ENCODE measurements at places on chromosomes 1 and 21.

GRCh38 chr1:161335796-161336195 lies 21.6 kb downstream of the SDHC start:
- DNase-seq = no peak

DNA sequence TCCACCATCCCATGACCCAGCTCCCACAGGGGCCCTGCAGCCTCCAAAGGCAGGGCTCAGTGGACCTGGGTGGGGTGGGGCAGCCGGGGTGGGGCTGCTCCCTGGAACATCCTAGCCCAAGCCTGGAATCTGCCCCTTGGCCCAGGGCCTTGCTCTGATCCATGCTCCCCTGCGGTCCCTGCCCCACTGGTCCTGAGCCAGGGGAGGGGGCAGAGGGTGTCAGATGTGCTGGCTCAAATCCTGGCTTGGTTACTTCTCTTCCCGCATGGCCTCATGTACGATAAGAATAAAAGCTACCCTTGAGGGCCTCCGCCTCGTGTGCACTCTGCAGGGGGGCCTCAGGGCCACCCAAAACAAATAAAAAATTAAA lies 819 bp downstream of the SLC25A34 start:
- DNase-seq = no peak

DNA sequence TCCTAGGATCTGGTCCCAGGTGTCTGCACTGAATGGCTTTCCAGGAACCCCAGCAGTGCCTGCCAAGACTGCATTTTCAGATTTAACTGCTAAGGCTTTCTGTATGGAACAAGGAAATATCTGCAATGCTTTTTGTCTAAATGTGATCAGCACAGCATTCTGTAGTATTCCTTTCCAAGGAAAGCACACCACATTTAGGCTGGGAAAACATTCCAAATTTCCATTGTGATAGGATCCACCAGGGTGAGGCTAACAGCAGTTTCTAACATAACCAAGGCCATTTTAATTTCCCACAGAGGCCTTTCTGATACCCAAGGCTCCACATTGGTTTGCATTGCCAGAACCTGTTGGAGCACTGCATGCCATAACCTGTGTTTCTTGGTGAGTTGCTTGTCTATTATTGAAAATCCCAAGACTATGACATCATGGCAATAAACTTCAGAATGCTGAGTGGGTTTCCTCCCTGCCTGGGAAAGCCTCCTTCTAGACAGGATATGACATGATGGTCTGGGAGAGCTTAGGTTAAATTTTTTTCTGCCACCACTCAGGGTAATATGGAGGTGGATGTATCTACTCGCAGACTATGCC lies 23.3 kb upstream of the PTGFRN start:
- no peak for DNase-seq

DNA sequence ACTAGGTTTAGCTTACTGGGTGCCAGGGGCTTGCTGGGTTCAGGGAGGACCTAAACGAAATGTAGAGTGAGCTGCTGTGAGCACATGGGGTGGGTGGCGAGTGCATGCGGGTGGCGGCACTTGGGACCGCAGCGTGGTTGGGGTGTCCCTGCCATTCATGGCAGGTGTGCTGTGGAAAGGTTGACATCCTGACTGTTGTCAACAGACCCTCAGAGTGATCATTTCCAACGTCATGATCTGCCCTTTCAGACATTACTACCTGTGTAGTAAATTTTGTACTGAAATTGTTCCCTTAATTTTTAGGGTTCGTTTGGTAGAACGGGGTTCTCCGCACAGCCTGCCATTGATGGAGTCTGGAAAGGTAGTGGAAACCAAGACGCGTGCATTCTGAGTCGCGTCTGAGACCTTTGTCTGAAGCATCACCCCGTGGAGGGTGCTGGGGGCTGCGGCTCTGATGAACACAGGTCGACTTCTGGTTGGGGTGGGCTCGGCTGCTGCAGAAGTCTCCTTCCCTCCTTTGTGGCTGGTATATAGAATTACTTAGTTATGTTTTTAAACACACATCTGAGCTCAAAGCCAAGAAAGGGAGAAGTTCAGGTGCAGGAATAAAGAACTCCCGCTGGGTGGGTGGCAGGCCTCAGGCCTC lies 43.3 kb downstream of the S100B start:
- DNase-seq = no peak

DNA sequence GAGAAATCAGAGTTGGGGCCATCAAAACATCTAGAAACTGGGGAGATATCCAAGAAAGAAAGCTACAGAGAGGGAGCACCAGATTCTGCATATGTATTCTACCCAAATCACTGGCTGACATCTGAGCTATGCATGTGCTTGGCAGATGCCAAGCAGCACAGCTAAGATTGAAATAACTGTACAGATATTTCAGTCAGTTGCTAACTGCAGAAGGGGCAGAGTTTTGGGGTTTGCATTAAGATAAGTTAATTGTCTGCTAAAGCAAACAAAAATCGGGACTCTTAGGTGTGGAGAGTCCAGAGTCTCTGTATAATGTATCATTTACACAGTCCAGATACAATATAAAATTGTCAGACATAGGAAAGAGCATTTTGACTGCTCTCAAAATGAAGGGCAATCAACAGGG lies 437.1 kb downstream of the PTBP2 start:
- DNase-seq = no peak

GRCh38 chr1:154176337-154176736 lies 15.6 kb downstream of the TPM3 start:
- peak; percentile 31 for DNase-seq

DNA sequence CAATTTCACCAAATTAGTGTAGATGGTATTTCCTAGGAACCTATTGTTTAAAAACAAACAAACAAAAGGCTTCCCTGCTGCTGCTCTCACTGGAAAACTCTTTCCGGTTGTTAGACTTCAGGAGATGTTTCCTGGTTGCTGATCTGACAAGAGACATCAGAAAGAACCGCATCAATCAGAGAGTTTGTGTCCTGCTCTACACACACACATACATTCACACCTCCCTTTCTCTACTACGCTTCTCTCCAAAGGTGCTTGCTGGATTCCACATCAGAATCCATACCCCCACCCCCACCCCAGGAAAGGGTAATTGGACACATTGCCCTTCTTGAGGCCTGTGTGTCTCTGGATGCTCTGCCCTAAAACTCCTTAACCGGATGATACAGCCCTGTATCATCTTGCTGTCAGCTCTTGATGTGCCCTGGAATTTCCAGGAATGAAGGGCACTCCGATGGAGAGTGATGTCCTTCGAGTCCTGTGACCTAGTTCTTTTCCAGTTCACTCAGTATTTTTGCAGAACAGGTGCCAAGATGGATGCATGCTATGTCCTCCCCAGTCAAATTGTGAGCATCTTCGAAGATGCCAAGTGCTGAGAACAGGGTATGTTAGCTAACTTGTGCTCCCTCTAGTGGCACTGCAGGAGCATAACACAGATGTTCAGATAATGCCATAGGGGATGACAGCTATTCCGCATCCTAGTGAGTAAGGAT lies 113.7 kb upstream of the SLC35F3 start:
- DNase-seq = peak; percentile 50

GRCh38 chr1:10643607-10644306 lies 152.7 kb downstream of the CASZ1 start:
- DNase-seq = no peak

GRCh38 chr1:180926164-180926981 lies 13.7 kb downstream of the KIAA1614 start:
- no peak for DNase-seq

GRCh38 chr1:150507912-150508864 lies at the start of gene ECM1:
Gene ECM1, plus strand, starts transcription at chr1:150508109. Its CDS starts 101 bp downstream, at chr1:150508210.
- peak; percentile 30 for DNase-seq

DNA sequence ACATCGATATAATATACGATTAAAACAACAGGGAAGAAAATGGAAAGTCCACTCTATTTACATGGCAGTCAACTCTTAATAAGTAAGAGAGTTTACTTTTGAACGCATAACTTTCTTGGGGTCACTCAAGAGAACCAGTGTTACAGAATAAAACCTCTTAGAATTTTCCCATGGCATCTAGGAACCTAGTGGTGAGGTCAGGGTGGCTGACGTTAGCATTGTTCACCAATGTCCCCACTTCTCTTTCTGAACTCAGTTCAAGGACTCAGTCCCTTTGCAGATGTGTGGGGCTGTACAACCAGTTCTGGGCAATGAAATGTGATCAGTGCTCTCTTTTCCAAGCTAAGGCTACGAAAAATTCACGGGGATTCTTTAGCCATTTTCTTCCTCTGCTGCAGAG lies 2.6 kb upstream of the RNF2 start:
- DNase-seq = no peak

DNA sequence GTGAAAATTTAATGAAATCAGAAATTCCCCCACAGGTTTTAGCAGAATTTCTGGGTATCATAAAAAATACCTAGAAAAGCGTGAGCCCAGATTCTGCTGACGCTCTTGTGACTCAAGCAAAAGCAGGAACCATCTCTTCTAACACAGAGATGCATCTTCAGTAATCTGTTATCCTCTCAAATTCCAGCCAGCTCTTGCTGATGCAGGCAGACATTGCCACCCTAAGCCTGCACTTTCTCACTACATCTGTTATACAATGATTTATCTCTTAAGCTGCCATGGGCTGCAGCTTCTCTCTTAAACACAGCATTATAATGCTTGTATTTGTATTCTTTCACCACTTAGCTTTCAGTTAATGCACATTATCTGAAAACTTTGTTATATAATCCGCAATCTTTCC lies 113.0 kb upstream of the RGS1 start:
- no peak for DNase-seq

DNA sequence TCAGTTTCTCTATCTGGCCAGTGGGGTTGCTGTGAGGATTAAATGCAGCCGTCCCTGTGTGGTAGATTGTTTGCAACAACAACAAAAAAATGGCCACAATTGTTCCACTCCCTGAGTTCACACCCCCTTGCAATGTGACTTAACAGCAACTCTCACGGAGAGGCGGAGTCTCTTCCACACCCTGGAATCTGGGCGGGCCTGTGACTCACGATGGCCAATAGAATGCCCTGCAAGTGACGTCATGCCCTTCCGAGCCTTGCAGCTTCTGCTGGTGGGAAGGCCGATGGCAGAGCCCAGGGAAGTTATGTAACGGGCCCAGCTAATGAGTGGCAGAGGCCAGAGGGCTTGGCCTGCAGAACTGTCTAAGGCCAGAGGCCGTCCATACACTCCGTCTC lies 87.9 kb downstream of the RIPK4 start:
- peak; percentile 94 for DNase-seq

DNA sequence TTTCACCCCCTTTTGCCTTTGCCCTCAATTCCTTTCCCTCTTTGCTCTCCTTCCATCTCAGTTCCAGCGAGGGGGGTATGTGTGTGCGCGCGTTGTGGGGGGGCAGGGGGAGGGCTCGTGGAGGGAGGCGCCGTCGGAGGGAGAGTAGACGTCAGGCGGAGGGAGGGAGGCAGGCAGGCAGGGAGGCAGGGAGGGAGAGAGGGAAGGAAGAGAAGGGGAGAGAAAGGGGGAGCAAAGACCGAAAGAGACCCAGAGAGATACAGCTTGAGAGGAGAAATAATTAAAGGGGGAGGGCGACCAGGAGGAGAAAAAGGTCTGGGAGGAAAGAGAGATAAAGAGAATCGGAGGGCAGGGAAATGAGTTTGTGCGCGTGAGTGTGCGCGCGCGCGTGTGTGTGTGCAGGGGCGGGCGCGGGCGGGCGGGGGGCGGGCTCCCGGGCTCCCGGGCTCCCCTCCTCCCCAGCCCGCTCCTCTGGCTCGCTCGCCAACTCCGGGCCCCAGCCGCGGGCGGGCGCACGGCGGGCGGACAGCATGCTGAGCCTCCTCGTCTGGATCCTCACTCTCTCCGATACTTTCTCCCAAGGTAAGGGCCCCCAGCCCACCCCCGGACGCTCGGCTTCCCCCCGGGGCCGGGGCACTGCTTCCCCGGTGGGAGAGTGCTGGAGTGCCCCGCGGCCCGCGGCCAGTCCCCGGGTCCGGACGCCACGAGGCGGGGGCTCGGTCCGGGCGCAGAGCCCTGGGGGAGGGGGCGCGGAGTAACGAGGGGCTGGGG lies at the start of gene KIRREL1:
TSS of gene KIRREL1 (plus strand) at position 499 of the 771 bp plus-strand sequence. CDS start at position 531, 32 bp downstream.
- peak; percentile 57 for DNase-seq

DNA sequence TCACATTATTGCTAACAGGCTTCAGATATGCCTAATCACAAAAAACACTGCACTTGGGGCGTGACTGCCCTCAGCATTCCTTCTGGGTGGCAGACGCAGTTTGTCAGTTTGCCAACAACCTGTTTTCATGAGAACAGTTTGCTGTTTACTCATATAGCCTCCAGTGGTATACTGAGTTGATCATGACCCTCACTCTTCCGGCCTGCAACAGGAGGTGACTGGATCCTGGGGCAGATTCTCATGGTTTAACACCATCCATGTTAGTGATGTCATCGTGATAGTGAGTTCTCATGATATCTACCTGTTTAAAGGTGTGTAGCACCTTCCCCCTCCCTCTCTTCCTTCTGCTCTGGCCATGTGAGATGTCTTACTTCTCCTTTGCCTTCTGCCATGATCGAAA lies 555.2 kb downstream of the PLPP3 start:
- no peak for DNase-seq

GRCh38 chr1:28516518-28516956 lies 10.7 kb downstream of the RCC1 start:
- DNase-seq = no peak

DNA sequence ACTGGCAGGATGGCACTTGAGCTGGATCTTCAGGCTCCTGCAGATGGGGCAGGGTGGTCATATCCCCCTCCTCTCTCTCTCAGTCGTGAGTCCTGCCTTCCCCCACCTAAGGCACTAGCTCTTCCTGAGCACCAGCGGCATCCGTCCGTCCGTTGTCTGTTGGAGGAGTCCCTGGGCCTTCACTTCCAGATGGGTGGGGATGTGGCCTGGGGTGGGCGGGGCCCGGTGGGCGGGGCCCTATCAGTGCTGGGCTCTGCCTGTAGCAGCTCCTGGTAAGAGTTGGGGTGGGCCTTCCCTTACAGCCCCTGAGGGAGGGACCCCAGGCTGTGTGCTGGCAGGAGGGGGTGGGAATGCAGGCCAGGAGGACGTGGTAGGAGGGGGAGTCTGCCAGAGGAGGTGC lies 10.3 kb downstream of the LDLRAD2 start:
- no peak for DNase-seq

- DNase-seq = peak; percentile 23
Measured at GRCh38 chr1:16076865-16077238, 3.4 kb upstream of the FAM131C start.

GRCh38 chr1:21914880-21915640 lies 22.1 kb downstream of the HSPG2 start:
- no peak for DNase-seq

GRCh38 chr21:44540741-44541288 lies 820 bp upstream of the KRTAP10-1 start:
- no peak for DNase-seq

DNA sequence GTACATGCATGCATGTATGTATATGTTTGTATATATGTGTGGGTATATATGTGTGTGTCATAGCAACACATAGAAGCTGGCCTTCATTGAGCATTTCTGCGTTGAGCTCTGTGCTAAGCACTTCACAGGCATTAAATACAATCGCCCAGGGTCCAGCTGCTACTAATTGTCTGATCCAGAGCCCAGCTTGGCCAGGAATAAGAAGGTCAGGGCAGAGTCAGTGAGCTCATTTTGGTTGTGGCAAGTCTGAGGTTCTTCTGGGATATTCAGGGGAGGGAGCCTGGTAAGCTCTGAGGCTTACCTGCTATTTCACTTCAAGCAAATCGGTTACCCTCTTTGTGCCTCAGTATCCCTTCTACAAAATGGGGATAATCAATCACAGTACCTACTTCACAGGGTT lies 59.6 kb downstream of the FOXO6 start:
- no peak for DNase-seq

GRCh38 chr1:207051191-207051943 lies at the start of gene YOD1:
Gene YOD1, minus strand, starts transcription at chr1:207051208. Its CDS starts 178 bp downstream, at chr1:207051030.
- peak; percentile 73 for DNase-seq

All from Calu3 (cell line).